ENCODE measurements at places on chromosomes 3 and 15.

GRCh38 chr3:125512135-125512920 lies 7.7 kb downstream of the SNX4 start:
- DNase-seq: peak; percentile 36

GRCh38 chr3:134824791-134825190 lies 29.7 kb downstream of the EPHB1 start:
- DNase-seq: no peak

DNA sequence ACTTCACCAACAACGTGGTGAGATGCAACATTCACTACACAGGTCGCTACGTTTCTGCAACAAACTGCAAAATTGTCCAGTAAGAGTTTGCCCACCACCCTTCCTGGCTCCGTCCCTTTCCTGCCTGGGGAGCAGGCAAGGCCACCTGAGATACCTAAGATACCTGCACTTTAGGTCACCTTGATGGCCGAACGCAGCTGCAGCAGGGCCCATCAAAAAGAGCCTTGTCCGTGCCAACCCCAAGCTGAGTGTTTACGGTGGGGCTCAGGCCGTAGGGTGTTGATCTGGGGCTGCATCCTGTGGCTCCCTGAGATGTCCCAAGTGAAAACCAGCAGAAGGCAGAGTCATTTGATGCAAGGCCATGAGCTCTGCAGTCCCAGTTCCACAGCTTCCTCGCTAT lies 23.2 kb downstream of the LOXL1 start:
- DNase-seq: no peak

GRCh38 chr3:5194341-5194740 lies 6.8 kb downstream of the EDEM1 start:
- DNase-seq: no peak

DNA sequence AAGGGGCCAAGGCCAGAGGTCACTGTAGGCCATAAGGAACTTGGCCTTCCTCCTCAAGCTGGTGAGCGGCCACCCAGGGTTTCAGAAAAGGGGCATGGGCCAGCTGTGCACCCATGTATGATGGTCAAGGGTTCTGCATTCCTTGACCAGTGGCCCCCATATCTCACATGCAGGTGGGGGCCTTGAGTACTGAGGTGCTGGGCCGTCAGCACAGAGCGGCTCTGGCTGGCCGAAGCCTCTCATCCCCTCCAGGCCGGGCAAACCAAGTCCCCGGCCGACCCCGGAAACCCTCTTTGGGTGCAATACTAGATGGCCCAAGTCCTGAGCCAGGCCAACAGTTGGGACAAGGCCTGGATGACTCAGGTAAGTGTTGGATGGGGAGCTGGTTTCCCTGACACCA lies 9.5 kb downstream of the ALG3 start:
- DNase-seq: no peak

DNA sequence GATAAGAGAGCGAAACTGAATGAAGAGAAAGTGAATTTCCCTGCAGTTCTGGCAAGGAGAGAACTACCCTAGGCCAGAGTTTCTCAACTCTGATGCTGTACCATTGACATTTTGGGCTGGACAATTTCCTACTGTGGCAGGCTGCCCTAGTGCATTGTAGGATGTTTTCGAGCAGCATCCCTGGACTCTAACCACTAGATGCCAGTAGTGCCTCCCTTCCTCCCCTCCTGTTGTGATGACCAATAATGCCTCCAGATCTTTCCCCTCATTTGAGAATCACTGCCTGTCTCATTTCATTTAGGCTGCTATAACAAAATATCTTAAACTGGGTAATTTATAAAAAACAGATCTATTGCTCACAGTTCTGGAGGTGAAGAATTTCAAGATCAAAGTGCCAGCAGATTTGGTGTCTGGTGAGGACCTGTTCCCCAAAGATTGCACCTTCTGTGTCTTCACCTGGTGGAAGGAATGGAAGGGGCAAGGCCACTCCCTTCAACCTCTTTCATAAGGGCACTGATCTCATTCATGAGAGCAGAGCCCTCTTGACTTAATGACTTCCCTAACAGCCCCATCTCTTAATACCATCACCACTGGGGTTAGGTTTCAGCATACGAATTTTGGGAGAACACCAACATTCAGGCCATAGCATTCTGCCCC lies 188.9 kb upstream of the MEIS2 start:
- peak; percentile 13 for DNase-seq

DNA sequence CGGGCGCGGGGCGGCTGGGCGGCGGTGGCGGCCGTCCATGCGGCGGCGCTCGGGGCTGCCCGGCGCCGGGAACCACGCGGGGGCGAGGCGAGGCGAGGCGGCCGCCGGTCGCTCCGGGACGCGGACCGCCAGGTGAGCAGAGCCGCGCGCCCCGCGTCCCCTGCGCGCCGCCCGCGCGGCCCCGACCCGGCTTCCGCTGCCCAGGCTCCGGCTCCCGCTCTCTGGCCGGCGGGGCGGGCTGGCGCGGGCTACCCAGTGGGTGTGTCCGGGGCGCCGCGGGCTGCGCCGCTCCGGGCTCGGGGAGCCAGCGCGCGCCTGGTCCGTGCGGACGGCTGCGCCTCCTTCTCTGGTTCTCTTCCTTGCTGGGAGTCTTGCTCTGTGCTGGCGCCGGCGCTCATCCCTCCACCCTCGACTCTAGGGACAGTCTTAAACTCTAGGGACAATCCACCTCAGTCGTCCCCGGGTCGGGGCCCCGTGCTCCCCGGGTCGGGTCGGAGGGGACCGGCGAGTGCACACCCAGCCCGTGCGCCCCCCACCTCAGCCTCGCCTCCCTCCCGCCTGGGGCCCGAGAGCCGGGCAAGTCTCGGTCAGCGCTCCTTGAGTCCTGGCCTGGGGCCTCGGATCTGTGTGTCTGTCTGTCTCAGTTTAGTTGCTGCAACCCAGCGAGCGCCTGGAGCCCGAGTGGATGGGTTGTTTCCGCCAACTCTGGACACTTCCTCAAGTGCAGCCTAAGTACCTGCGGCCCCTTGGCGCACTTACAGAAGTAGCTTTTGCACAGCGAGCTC lies 488 bp downstream of the THSD4 start:
- DNase-seq: peak; percentile 55

GRCh38 chr3:128239304-128239703 lies 86.0 kb downstream of the EEFSEC start:
- DNase-seq: no peak

DNA sequence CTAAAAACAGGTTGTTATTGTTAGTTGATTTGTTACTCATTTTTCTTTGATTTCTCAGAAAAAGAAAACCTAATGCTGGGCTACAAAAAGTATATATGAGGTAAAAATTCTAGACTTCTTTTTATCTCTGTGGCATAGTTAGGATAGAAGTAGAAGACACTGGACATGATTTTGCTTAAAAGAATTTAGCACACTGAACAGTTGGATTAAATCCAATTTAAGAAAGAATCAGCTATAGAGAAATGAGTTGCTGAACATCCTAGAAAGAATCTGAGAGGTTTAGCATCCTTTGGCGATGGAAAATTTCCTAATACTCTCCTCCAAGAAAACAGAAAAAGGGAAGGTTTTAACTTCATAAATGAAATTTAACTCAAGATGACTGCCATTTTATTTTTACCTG lies 259.7 kb downstream of the TBL1XR1 start:
- no peak for DNase-seq

DNA sequence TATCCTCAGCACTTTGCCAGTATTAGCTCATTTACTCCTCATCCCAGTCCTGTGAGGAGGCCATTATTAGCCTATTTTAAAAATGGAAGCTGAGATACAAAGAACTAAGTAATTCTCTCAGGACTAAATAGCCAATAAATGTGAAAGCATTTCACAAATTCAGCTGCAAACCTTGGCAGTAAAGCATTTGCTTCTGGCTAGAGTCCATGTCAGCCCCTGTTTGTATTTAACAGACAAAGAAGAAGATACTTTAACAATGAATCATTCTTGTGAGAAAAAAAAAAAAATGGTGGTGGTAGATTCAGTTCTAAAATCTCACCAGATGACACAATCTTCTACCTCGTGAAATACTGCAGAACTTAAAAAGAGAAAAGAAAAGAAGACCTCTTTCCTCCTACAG lies 85.0 kb upstream of the CNTN6 start:
- peak; percentile 62 for DNase-seq

- DNase-seq: no peak
These were observed 25.4 kb upstream of the MBNL1 start for GRCh38 chr3:152243301-152243711.

DNA sequence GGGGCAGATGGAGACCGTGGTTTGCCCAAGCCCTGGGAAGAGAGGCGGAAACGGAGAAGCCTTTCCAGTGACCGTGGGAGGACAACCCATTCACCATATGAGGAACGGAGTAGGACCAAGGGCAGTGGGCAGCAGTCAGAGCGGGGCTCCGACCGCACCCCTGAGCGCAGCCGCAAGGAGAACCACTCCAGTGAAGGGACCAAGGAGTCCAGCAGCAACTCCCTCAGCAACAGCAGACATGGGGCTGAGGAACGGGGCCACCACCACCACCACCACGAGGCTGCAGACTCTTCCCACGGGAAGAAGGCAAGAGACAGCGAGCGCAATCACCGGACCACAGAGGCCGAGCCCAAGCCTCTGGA lies 2.0 kb downstream of the RBM15B start:
- DNase-seq: no peak

GRCh38 chr15:69542028-69542427 lies 89.4 kb downstream of the RPLP1 start:
- no peak for DNase-seq

- DNase-seq: no peak
These were observed 160.1 kb downstream of the RSRC1 start for GRCh38 chr3:158269942-158270341.

DNA sequence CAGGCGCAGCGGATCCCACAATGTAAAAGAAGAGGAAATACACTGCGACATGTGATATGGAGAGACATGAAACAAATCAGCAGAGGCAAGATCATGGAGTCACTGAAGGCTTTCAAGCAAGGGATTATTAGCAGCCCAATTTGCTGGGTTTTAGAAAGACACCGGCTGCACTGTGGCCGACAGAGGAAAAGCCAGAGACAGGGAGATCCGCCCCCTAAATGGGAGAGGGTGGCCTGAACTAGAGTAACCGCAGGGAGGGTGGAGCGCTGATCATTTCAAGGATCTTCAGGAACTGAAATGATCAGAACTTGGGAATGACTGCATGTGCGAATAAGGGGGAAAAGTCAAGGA lies 612 bp upstream of the C15orf40 start:
- no peak for DNase-seq

DNA sequence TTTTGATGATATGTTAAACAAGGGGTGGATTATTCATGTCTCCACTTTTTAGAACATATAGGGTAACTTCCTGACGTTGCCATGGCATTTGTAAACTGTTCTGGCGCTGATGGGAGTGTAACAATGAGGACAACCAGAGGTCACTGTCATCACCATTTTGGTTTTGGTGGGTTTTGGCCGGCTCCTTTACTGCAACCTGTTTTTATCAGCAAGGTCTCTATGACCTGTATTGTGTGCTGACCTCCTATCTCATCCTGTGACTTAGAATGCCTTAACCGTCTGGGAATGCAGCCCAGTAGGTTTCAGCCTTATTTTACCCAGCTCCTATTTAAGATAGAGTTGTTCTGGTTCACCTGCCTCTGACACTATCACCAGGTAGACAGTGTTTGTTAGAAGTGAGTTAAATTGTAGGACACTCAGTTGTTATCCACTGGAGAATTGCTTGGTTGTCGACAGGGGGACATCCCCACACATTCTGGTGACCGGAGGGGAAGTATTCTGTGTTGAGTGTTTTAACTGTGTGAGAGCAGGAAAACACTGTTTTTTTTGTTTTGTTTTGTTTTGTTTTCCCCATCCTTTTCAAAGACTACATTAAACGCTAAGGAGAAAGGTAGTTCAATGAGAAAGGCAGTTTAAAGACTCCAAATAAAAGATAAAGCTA lies 36.9 kb upstream of the SKIL start:
- DNase-seq: no peak

GRCh38 chr3:45387636-45388348 lies 584 bp upstream of the LARS2 start:
- DNase-seq: no peak

- no peak for DNase-seq
These were observed 57.4 kb downstream of the BSN start for GRCh38 chr3:49611719-49612118.

DNA sequence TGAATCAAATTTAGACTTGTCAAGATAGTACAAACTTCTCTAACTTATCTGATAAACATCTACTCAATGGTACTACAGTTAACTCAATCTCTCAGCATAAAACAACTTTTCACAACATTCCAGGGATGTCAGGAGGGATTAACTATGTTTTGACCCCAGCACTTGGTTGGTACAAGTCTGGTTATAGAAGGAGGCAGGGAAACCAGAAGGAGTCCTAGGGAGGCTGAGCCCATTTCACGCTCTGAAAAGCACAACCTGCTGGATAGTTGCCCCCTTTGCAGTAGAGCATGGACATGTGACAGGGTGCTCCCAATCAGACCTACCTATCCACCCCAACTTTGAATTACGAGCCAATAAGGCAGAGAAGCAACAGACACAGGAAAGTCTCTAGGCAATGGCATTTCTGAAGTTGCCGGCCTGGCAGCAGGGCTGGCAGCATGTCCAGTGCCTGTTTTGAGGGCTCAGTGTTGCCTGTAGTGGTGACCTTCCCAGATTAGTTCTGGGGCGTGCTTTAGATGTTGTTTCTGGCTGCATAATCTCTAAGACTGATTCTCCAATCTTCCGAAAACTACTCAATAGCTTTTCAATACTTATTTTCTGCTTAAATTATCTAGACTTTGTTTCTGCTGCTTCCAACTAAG lies 8.2 kb downstream of the ANKUB1 start:
- no peak for DNase-seq

DNA sequence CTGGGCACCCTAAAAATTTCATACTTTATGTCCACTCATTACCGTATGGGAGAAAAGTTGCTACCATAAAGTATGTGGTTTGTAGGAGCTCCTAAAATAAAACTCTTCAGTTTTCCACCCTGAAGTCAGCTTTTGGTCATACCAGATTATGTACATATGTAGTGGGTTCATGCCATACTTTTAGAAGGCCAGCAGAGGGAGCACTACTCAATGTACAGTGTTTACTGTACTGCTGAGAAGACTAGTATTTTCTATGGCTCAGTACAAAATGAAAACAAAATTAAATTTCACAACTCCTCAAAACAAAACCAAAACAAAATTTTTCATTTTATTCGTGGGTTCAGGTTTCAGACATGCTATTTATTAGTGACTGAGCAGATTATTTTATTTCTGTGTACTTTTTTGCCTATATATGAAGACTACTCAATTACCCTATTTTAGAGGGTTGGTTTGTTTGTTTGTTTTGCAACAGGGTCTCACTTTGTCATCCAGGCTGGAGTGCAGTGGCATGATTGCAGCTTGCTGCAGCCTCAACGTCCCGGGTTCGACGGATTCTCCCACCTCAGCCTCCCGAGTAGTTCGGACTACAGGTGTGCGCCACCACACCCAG lies 24.3 kb downstream of the NXPE3 start:
- DNase-seq: peak; percentile 89

DNA sequence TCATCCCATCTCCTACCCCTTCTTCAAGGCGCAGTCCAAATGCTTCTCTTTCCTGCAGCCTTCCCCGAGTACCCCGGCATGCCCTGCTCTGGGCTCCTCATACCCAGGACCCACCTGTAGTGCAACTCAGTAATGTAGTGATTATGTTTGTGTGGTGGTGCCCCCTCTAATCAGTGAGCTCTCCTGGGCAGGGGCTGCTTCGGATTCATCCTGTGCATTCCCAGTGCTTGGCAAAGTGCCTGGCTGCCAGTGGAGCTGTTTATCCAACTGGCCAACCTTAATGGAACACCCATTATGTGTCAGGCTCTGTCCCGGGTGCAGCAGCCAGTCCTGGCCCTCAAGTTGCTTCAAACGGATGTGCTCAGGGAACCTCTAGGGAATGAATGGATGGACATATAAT lies 174.4 kb upstream of the LINGO1 start:
- DNase-seq: no peak

Data from tongue (tissue), 3 donors.